ENCODE measurements at places on chromosomes 2 and 18. TPM values are rescaled to one million over a fixed set of nuclear protein-coding genes. Genes with fewer than 3 reads are reported as not detected.

GRCh38 chr2:126849991-126850535, 48.6 kb upstream of the TEX51 start:
- H3K4me3 ChIP-seq: no peak overlapping the region
- H3K36me3 ChIP-seq: no peaks in the 10 kb centered on the region
- H3K27ac ChIP-seq: no peak overlapping the region

DNA sequence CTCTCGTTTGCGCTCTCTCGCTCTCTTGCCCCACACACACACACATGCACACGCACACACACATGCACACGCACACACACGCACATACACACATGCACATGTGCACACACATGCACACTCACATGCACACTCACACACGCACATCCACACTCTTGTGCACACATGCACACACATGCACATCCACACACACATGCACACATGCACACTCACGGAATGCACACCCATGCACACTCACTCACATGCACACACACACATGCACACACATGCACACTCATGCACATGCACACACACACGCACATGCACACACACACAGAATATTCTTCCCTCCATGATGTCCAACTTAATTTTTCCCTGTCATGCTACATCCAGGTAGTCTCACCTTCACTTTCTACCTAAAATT, 360.1 kb downstream of the DCC start:
- no peak overlapping the region for H3K4me3 ChIP-seq
- no peak for DNase-seq
- no peaks in the 10 kb centered on the region for H3K36me3 ChIP-seq
- H3K4me1 ChIP-seq: no peaks in the 10 kb centered on the region

Gene GALNT5
- under 0.01 TPM for polyA plus RNA-seq

- H3K36me3 ChIP-seq: no peaks in the 10 kb centered on the region
- no peak overlapping the region for H3K27ac ChIP-seq
- H3K4me1 ChIP-seq: peaks cover 6% of the 10 kb centered on the region
These were observed 326.9 kb upstream of the UBE2E3 start for GRCh38 chr2:180653481-180653880.

Gene CHN1
- 2.7 TPM for polyA plus RNA-seq

- no peaks in the 10 kb centered on the region for H3K36me3 ChIP-seq
- H3K4me1 ChIP-seq: peaks cover 15% of the 10 kb centered on the region
- no peak for DNase-seq
These were observed 356.2 kb downstream of the ZNF521 start for GRCh38 chr18:24995755-24996154.

GRCh38 chr2:204473224-204473623, 72.1 kb upstream of the PARD3B start:
- no peaks in the 10 kb centered on the region for H3K4me1 ChIP-seq
- no peaks in the 10 kb centered on the region for H3K36me3 ChIP-seq
- H3K4me3 ChIP-seq: no peak overlapping the region
- H3K27ac ChIP-seq: no peak overlapping the region
- no peaks in the 10 kb centered on the region for H3K27me3 ChIP-seq
- no peak for DNase-seq

- no peak overlapping the region for H3K4me3 ChIP-seq
- H3K27ac ChIP-seq: no peak overlapping the region
- DNase-seq: no peak
- no peaks in the 10 kb centered on the region for H3K4me1 ChIP-seq
- no peaks in the 10 kb centered on the region for H3K36me3 ChIP-seq
These were observed 201.7 kb downstream of the BCL11A start for GRCh38 chr2:60351802-60352201.

Gene FAM237A
- not detected for polyA plus RNA-seq

DNA sequence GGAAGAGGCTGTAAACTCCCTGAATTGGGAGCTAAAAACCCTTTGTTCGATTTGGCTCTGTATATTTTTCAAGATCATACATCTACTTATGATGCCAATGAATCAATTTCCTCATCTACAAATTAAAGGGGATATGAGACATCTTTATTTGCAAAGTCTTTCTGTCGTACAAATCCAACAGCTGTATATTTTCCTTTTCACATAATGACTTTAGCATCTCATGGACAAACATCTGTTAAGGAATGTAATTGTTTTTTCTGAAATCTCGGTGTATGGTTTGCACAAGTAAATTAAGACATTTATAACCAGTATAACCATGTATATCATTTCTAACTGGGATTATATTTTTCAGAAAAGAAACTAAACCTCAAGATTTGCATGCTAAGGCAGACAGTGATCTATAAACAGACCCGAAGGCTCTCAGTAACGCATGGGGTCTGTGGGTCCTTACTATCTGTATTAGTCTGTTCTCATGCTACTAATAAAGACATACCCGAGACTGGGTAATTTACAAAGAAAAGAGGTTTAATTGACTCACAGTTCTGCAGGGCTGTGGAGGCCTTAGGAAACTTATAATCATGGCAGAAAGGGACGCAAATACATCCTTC, 130.8 kb downstream of the SLC8A1 start:
- H3K36me3 ChIP-seq: no peaks in the 10 kb centered on the region
- DNase-seq: no peak
- H3K4me3 ChIP-seq: no peak overlapping the region
- H3K27me3 ChIP-seq: no peaks in the 10 kb centered on the region

Gene LOXHD1
- not detected for polyA plus RNA-seq

- no peak overlapping the region for H3K4me3 ChIP-seq
- H3K27me3 ChIP-seq: no peaks in the 10 kb centered on the region
- H3K4me1 ChIP-seq: peaks cover 31% of the 10 kb centered on the region
- no peaks in the 10 kb centered on the region for H3K36me3 ChIP-seq
These were observed 186.8 kb upstream of the GLI2 start for GRCh38 chr2:120548627-120549608.

Gene CNRIP1
- polyA plus RNA-seq: 4.7 TPM

- H3K36me3 ChIP-seq: no peaks in the 10 kb centered on the region
- H3K4me3 ChIP-seq: no peak overlapping the region
- no peaks in the 10 kb centered on the region for H3K27me3 ChIP-seq
- no peak overlapping the region for H3K27ac ChIP-seq
These were observed 132.1 kb upstream of the SERPINE2 start for GRCh38 chr2:224171226-224171625.

Data from psoas muscle (tissue), 8 donors.